Colonic mucosa (tissue), 4 donors: ENCODE measurements at places on chromosomes 5 and 9. TPM values are rescaled to one million over a fixed set of nuclear protein-coding genes. Genes with fewer than 3 reads are reported as not detected.
A peak's percentile ranks its signal among the peaks of the same experiment; 100 is the strongest.

- no peaks in the 10 kb centered on the region for H3K36me3 ChIP-seq
- no peaks in the 10 kb centered on the region for H3K4me1 ChIP-seq
- no peak overlapping the region for H3K27ac ChIP-seq
- no peaks in the 10 kb centered on the region for H3K27me3 ChIP-seq
- H3K4me3 ChIP-seq, result peak overlapping the region; percentile 3
These were observed 8.7 kb upstream of the ERAP1 start for GRCh38 chr5:96816411-96816939.

- no peak overlapping the region for H3K27ac ChIP-seq
- H3K4me3 ChIP-seq, result no peak overlapping the region
- H3K36me3 ChIP-seq, result no peaks in the 10 kb centered on the region
- DNase-seq, result peak; percentile 56
These were observed 408.3 kb upstream of the RGMB start for GRCh38 chr5:98365126-98365525.

DNA sequence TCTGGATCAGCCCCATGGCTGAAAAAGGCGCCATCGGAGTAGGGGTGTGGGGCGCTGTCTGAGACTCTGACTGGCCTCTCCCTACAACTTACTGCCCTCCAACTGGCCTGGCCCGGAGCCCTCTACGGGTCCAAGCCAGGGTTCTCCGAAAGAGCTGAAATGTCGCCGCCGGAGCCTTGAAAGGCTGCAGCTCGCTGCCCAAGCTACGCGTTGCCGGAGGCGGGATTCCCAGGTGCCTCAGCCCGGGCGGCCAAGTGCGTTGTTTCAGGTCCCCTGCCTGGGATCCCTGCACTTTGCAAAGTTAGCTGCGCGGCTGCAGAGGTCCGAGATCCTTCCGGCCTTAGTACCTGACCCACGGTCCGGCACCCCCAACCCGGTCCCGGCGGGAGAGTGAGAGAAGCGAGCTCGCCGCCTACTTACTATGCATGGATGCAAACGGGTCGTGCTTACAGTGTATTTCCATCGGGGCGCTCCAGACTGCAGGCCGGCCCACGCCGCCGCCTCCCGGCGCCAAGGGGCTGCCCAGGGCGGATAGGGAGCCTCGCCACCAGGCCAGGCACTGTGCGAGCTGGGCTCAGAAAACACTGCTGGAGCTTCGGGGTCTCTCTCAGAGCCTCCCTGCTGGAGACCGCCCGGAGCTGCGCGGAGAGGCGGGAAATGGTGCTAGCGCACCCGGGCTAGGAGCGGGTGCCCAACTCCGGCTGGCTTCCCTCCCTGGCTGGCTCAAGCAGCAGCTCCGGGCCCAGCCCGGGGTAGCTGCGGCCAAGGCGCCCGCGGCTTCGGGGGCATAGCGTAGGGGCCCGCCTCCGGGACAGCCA lies 7.7 kb downstream of the PAX5 start:
- peaks cover 95% of the 10 kb centered on the region for H3K27me3 ChIP-seq
- peaks cover 27% of the 10 kb centered on the region for H3K4me1 ChIP-seq
- H3K4me3 ChIP-seq, result peak overlapping the region; percentile 14
- H3K27ac ChIP-seq, result no peak overlapping the region
- no peak for DNase-seq
- H3K36me3 ChIP-seq, result no peaks in the 10 kb centered on the region

GRCh38 chr9:93600504-93600903 lies 24.1 kb downstream of the PHF2 start:
- no peaks in the 10 kb centered on the region for H3K27me3 ChIP-seq
- DNase-seq, result peak; percentile 66
- H3K27ac ChIP-seq, result no peak overlapping the region
- no peaks in the 10 kb centered on the region for H3K36me3 ChIP-seq
- H3K4me1 ChIP-seq, result peaks cover 11% of the 10 kb centered on the region

GRCh38 chr9:137575716-137576411 lies 2.9 kb downstream of the DPH7 start:
- no peaks in the 10 kb centered on the region for H3K36me3 ChIP-seq
- no peak overlapping the region for H3K27ac ChIP-seq
- no peak overlapping the region for H3K4me3 ChIP-seq
- H3K27me3 ChIP-seq, result no peaks in the 10 kb centered on the region

DNA sequence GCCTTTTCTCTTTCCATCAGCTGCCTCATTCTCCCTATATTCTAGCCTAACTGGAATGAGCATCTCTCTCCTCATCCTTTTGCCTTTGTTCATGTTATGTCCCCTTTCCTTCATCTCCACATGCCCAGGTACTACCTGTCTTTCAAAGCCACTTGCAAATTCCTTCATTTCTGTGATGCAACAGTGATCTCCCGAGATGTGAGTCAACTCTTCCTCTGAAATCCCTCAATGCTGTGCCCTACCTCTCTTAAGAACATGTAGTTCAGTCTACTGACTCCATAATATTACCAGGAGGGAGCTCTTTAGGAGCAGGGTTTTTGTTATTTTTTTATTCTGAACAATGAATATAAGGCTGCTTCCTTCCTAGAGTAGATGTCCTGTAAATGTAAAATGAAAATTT lies 91.6 kb downstream of the ZNF462 start:
- no peaks in the 10 kb centered on the region for H3K4me1 ChIP-seq
- no peaks in the 10 kb centered on the region for H3K27me3 ChIP-seq
- no peaks in the 10 kb centered on the region for H3K36me3 ChIP-seq
- H3K27ac ChIP-seq, result no peak overlapping the region
- no peak overlapping the region for H3K4me3 ChIP-seq
- DNase-seq, result no peak

DNA sequence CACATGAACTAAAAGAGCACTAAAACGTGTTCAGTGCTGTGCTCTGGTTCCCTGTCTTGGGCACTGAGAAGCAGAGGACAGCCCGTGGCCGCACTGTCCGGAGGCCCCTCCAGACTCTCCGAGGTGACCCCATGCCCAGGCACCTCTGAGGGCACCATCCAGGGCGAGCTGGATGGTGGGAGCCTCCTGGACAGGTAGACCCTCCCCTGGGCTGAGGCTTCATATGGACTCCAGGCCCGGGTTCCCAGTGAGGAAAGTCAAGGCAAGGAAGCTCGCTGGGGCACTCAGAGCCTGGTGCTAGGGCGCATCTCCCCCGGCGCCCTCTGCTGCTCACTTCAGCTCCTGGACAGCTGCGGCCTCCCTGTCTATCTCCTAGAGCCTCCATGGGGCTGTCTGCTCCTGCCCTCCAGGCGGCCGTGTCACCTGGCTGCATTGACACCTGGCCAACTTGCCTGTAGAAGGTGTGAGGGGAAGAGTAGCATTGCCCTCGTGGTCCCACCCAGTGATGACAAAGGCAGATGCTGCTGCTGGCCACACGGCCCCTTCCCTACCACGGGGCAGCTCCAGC lies 178.2 kb upstream of the IRX1 start:
- no peak for DNase-seq
- H3K27me3 ChIP-seq, result no peaks in the 10 kb centered on the region
- no peaks in the 10 kb centered on the region for H3K36me3 ChIP-seq

DNA sequence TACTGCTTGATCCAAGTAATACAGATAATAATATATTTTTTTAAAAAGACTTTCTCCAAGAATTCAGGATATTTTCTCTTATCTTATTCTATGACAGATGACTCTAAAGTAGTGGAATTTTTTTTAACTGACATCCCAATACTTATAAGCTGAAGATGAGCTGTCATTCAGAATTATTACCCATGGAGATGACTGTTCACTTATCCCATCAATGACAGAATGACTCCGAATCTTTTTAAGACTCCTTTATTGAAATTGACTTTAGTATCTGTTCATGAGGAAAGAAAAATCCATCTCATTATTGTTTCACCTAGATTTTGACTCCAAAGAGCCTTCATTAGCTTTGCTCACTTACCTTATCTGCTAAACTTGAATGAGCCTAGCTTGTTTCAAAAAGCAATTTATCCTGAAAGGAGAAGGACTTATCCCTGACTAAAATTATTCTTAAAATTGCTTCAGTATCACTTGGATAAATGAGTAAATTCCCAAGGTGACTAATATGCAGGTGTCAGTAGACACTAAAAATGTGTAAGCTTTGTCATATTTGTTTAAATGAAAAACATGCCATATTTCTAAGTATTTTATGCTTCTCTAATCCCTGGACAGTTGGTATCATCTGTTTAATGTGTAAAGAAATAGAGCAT lies 146.9 kb downstream of the PLCXD3 start:
- DNase-seq, result no peak
- no peaks in the 10 kb centered on the region for H3K36me3 ChIP-seq
- H3K4me1 ChIP-seq, result no peaks in the 10 kb centered on the region
- no peak overlapping the region for H3K4me3 ChIP-seq
- H3K27me3 ChIP-seq, result no peaks in the 10 kb centered on the region

DNA sequence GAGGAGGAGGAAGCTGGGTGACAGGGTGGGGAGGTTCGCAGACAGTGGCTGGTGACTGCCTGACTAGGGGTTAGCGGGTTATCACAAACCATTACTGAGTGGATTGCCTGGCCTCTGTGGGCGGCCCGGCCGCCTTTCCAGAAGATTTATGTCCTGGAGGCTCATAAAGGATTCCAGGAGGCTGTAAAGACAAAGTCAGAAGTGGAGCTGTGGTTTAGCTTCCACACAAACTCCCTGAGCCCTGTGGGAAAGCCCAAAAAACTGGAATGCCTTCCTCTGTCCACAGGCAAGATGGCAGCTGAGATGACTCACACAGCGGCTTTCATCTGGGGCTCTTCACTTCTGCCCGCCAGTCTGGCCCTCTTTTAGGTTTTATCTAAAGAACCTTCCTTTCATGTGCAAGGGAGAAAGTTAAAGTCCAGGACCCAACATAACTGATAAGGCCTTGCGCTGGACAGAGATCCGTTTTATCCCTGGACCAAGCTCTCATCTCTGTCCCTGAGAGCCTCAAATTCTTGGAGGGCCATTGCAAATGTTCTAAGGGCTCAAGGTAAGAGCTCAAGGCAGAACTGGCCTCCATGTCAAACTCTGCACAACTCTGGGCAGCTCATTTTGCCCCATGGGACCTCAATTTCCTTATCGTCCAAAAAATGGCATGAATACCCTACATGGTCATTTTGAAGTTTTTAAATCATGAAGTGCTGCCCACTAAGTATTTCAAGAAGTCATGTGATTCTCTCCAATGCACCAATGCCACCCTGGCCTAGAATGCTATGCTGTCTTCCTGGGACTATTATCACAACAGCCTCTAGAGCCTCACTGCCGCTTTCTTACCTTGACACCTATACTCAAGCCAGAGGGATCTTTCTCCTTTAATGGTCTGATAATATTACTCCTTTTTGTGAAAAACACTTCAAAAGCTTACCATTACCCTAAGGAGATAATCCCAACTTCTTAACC lies 249.4 kb upstream of the TRIM32 start:
- DNase-seq, result no peak
- no peaks in the 10 kb centered on the region for H3K27me3 ChIP-seq
- no peak overlapping the region for H3K27ac ChIP-seq
- H3K36me3 ChIP-seq, result no peaks in the 10 kb centered on the region

GRCh38 chr9:94951324-94952135 lies 225.0 kb downstream of the AOPEP start:
- no peaks in the 10 kb centered on the region for H3K27me3 ChIP-seq
- no peaks in the 10 kb centered on the region for H3K36me3 ChIP-seq
- H3K27ac ChIP-seq, result peak overlapping the region; percentile 5
- peak; percentile 52 for DNase-seq
- peaks cover 3% of the 10 kb centered on the region for H3K4me1 ChIP-seq
- H3K4me3 ChIP-seq, result no peak overlapping the region

OXCT1 gene
- total RNA-seq, result 23.8 TPM

TSTD2 gene
- 17.5 TPM for total RNA-seq
